ENCODE measurements at places on chromosomes 1 and 21.

DNA sequence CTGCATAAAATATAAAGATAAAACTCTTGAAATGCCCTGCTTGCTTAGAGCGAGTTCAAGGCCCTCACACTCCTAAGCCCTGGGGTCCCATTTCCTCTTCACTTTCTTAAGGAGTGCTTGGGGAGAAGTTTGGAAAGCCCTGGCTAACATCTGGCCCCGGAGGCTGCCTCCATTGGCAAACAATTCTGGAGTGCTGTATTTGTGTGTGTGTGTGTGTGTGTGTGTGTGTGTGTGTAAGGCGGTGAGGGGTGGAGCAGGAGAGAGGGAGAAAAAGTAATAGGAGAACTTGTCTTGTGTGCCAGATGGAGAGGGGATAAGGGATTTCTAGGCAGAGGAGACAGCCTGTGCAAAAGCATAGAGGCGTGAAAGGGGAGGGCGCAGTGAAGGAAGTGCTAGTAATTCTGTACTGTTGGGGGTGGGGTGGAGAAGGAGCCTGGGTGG, 578 bp upstream of the TRIM62 start:
- DNase-seq = no peak

GRCh38 chr1:63322114-63322943, at the start of gene FOXD3:
Gene FOXD3 (plus strand): TSS chr1:63322567. CDS start chr1:63323059, 492 bp downstream.
- DNase-seq = no peak

DNA sequence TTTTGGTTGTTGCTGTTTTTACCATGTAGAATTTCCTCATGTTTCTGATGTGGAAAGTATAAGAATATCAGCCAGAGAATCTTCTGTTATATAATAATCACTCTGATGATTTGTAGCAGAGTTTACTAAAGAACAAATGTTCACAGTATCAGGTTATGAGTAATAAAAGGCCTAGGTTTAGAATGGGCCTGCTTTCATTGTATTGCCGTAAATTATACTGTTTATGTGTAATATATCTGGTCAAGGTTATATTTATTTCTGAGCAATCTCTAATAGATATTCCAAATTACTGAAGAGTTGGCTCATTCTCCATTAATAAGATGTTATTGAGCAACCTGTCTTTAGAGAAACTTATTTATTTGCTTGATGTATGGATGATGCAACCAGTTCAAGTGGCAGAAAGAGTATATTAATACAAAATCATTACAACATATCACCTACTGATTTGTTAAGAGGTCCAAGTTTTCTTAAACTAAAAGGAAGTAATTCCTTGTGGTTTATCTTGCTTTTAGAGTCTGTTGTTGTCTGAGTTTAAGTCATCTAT, 649.4 kb upstream of the CXADR start:
- no peak for DNase-seq

DNA sequence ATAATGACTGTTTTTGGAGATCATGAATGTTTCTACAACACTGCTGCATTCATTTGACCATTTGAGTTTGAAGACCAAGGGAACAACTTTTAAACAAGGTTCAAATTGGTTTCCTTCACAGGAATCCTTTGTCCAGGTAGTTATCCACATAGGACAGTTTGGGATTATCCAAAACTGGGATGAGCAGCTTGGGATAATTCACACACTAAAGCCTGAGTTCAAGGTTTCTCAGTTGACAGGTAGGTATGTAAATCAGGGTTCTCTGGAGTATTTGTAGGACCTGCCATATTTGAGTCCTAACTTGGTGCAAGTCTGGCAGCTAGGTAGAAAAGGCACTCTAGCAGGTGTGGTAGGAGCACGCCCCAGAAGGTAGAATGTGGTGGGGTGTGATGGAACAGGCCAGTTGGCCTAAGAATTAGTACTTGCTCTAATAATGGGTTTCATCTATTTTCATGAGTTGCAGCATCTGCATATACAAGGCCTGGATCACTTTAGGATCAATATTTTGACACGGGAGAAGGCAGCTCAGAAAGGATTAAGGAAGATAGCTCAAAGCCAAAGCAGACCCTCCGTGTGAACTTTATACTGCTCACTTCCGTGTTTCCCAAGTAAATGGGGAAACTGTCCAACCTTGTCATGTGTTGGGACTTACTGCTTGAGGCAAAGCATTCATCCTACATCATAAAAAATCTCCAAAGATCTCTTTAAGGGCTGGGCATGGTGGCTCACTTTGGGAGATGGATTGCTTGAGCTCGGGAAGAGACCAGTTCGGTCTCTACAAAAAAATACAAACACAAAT, 14.1 kb upstream of the RAB42 start:
- DNase-seq = peak; percentile 18

- no peak for DNase-seq
Observed at GRCh38 chr1:180233191-180234011, 3.3 kb downstream of the LHX4 start.

DNA sequence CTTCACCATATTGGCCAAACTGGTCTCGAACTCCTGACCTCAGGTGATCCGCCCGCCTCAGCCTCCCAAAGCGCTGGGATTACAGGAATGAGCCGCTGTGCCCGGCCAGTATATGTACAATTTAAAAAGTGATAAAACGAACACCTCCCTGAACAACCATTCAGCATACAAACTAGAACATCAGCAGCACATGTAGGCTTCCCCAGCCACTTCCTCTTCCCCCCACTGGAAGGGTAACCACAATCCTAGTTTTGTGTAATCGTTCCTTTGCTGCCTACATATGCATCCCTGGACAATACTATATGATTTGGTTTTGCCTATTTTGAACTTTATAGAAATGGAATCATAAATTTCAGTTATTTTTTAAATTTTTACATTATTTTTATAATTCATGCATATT, 60.4 kb downstream of the DESI2 start:
- DNase-seq = no peak

DNA sequence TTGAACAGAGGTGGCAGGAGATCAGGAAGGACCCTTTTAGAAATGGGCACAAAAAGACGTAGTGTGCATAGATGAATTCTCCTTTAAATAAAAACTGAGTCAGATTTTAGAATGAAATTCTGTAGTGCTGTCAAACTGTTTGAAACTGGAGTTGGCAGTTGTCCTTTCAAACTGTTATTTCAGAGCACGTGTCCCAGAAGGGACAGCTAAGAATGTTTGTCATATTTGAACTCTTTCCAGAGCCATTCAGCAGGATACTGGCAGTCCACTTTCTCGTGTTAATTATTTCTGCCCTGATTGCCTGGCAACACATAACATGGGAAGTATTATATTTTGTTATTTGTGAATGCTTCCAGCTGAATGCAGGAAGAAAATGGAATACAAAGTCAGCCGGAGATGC, 212.3 kb upstream of the DPYD start:
- DNase-seq = no peak

GRCh38 chr21:40074198-40074597, 207.0 kb downstream of the PCP4 start:
- DNase-seq = no peak

DNA sequence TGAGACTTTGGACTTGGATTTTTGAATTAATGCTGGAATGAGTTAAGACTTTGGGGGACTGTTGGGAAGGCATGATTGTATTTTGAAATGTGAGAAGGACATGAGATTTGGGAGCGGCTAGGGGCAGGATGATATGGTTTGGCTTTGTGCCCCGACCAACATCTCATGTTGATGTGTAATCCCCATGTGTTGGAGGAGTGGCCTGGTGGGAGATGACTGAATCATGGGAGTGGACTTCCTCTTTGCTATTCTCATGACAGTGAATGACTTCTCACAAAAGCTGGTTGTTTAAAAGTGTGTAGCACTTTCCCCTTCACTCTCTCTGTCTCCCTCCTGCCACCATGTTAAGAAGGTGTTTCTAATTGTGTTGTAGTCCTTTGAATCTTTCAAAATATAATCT, 9.3 kb upstream of the PHGDH start:
- no peak for DNase-seq

GRCh38 chr1:47764461-47765046, 232.6 kb downstream of the TRABD2B start:
- no peak for DNase-seq

DNA sequence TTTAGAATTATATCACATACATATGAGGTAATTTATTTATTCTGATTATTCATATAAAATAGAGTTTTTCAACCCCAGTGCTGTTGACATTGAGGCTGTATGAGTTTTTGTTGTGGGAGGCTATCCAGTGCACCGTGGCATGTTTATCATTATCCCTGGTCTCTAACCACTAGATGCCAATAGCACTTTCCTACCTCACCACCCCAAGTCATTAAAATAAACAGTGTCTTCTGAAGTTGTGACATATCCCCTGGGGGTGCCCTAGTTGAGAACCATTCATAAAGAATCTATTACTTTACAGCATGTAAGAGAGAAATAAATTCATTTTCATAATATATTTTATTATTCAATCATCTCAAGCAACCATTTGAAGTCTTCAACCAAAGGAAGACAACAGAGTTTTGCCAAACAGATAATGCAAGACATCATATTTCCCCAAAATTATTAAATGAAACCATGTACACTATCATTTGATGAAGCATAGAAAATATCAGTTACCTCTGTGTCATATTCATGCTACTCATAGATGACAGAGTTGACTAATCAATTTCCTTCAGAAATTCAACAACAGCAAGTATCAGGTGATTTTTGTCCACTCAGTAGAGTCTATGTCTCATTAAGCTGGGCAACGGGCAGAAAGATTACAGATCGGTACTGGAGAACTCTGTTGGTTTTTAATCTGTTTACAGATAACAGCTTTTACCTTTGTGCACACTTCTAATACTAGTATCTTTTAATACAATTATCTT, 39.5 kb upstream of the RGS1 start:
- DNase-seq = no peak

Measured in RCC 7860 (cell line).